ENCODE measurements at places on chromosomes 4 and X.

DNA sequence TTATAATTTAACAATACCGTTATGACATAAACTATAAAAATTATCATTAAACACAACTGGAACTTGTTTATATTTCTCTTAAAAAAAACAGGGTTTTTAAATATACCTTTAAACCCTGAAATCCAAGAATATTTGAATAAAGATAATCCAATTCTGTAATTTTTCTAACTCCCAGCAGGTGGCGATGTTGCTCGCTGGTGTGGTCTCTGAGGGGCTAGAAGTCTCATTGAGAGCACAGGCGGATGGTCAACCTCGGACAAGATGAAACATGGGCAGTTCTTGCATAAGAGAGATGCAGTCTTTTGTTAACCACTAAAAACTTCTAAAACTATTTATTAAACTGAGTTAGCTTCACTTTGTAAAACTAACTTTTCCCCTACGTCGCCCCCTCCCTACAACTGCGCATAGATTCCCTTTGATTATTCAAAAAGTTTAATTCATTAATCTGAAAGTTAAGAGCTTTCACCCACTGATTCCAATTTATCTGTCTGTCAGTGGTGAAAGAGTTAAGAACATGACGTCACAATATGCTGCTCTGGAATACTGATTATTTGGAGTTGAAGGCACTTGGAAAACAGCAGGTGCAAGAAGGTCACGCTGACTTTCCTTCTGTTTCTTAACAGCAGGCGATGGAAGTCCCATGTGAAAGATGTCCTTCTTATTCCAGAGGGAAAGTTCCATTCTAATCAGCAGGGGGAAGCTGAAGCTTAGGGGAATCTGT, 29.5 kb downstream of the DMP1 start:
- H3K27ac ChIP-seq = no peak overlapping the region
- H3K36me3 ChIP-seq = no peaks in the 10 kb centered on the region
- no peaks in the 10 kb centered on the region for H3K4me1 ChIP-seq
- DNase-seq = no peak
- H3K27me3 ChIP-seq = no peaks in the 10 kb centered on the region

DNA sequence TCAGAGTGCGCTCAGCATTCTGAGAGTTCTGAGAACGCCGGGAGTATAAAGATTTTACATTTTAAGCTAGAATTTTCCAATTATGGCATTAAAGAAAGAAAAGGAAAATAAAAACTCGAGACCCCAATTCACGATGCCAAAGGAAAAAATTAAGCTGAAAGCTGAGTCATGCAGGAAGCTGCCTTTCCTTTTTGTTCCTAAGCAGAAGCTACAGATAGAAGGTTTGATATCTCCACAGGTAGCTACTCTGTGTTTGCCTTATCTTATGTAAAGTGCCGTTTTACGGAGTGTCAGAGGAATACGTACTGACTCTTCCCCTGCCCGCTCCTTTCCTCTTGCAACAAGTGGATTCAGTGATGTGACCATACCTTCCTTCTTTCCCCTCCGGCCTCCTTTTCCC, 10.8 kb upstream of the SORBS2 start:
- H3K36me3 ChIP-seq = no peaks in the 10 kb centered on the region
- peaks cover 35% of the 10 kb centered on the region for H3K4me1 ChIP-seq
- no peak overlapping the region for H3K4me3 ChIP-seq
- H3K27me3 ChIP-seq = no peaks in the 10 kb centered on the region

- H3K36me3 ChIP-seq = no peaks in the 10 kb centered on the region
- no peaks in the 10 kb centered on the region for H3K4me1 ChIP-seq
- no peak overlapping the region for H3K4me3 ChIP-seq
- no peak overlapping the region for H3K27ac ChIP-seq
Measured at GRCh38 chrX:148161701-148162100, 180.6 kb downstream of the FMR1NB start.

- no peaks in the 10 kb centered on the region for H3K27me3 ChIP-seq
- H3K36me3 ChIP-seq = no peaks in the 10 kb centered on the region
- H3K4me1 ChIP-seq = no peaks in the 10 kb centered on the region
- DNase-seq = no peak
- H3K4me3 ChIP-seq = no peak overlapping the region
- H3K27ac ChIP-seq = no peak overlapping the region
Measured at GRCh38 chr4:16942491-16942890, 44.0 kb upstream of the LDB2 start.

DNA sequence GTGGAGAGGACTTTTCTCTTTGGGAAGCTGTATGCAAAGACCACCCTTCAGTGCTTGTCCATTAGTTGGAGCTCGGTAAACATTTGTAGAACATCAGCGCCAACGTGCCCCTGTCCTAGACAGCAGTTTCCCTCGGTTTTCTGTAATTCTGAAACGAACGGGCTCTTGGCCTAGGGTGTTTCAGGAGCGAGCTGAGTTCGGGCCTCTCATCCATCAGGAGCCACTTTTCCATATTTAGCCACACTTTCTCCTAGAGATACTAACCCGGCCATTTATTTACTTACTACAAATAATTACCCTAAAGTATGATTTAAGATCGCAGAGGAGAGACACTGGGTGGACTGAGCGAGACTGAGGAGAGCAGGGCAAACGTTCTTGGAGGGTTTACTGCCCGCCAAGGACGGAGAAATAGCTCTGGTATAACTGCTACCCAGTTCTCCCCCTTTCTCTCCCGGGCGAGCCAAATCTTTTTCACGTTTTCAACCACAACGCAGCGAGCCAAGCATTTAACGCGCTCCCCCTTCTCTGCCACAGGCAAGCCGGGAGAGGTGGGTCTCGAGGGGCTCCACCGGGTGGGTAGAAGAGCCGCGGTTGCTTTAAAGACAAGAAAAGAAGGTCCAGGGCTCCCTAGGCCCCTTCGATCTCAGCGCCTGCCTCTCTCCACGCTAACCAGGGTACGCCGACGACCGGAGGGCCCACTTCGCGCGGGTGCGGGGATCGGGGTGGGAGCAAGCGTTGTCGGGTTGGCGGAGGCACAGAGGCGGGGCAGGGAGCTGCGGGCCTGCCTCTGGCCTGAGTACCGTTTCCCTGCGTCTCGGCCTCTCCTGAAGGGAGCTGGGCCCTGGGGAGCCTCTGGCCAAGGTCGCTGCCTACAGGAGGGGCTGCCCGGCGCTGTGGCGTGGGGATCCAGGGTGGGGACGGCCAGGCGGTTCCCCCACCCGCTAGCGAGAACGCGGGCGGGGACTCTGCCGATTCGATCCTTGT, 10.8 kb upstream of the PITX2 start:
- no peak overlapping the region for H3K27ac ChIP-seq
- DNase-seq = peak; percentile 74
- peaks cover 6% of the 10 kb centered on the region for H3K4me1 ChIP-seq
- no peak overlapping the region for H3K4me3 ChIP-seq
- H3K27me3 ChIP-seq = peaks cover 22% of the 10 kb centered on the region

- H3K36me3 ChIP-seq = no peaks in the 10 kb centered on the region
- DNase-seq = no peak
- H3K27ac ChIP-seq = no peak overlapping the region
- H3K4me1 ChIP-seq = no peaks in the 10 kb centered on the region
Measured at GRCh38 chr4:115334736-115335411, 221.5 kb upstream of the NDST4 start.

DNA sequence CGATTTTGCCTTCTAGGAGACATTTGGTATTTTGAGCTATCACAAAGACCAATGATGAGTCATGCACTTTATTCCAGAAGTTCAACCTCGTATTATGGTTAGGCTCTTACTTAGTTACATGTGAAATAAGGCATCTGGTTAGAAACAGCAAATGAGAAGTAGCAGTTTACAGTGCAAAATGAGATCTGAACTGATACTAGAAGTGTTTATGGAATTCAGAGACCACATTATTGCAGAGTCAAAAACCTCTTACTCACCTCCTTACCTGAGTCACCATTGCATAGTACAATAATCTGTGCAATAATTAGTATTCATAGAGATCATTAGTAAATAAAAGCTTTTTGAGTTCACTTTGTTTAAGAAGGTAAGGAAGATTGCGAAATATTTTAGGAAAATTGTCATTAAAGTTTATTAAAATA, 38.7 kb downstream of the SEC24B start:
- H3K36me3 ChIP-seq = no peaks in the 10 kb centered on the region
- H3K27me3 ChIP-seq = no peaks in the 10 kb centered on the region
- H3K4me1 ChIP-seq = no peaks in the 10 kb centered on the region
- no peak overlapping the region for H3K4me3 ChIP-seq

DNA sequence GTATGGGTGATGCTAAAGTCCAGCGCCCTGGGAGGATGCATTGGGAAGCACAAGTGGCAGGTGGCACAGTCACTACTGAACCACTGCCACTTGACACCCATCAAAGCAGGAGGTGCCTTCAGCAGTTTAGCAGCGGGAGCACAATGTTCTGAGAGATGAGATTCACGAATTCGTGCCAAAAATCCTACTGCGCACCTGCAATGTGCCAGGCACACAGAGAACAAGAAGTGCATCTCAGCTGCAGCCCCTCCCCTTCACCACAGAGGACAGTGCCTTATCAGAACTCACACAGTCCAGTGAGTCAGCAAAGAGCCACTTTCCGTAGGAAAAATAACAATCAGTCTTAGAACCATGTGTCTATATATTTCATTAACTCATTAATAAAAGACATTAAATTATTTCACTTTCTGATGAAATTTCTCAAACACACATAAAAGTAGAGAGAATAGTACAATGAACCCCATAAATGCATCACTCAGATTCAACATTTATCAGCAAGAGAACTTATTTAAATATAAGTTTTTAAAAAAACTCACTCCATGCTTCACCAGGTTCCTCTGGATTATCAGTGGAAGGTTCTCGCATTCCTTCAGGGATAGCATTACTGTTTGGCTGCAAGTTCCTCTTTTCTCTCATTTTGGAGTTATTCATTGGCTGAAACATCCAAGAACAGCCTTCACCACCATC, 47.0 kb downstream of the BEND2 start:
- H3K36me3 ChIP-seq = no peaks in the 10 kb centered on the region
- no peak for DNase-seq
- H3K27ac ChIP-seq = no peak overlapping the region
- peaks cover 3% of the 10 kb centered on the region for H3K27me3 ChIP-seq

DNA sequence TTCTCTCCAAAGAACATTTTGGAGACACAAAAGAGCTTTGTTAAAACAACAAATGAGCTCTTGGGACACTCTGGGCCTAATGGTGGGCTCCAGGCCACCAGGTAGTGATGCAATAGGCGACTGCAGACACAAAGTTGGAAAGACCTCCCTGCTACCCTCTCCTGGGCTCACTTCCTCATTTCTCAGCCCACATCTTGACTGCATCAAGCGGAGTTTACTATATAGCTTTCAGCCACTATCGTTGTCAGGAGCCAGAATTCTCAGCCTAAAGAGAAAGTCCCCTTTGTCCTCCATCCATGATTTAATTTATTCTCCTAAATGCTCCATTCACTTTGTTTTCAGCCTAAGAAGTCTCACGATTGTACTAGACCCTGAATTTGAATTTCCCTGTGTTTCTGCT, 114.9 kb downstream of the EFHC2 start:
- H3K4me3 ChIP-seq = no peak overlapping the region
- H3K4me1 ChIP-seq = no peaks in the 10 kb centered on the region
- no peak for DNase-seq
- no peak overlapping the region for H3K27ac ChIP-seq
- no peaks in the 10 kb centered on the region for H3K27me3 ChIP-seq

DNA sequence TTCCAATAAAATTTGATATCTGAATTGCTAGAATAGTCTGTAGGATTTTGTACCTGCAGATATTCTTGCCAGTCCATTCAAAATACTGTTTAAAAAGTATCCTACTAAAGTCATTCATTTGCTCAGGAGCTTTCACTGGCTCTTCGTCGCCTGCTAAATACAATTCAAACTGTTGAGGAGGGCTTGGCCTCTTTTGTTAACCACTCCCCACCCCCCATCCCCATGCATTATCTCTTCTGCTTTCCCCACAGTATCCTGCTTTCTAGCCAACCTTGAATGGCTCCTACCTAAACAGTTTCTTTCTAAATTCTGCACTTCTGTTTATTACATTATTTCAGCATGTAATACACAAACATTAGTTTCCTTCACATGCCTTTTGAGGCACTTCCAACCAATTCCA, 230.8 kb downstream of the CPE start:
- H3K27ac ChIP-seq = no peak overlapping the region
- no peaks in the 10 kb centered on the region for H3K27me3 ChIP-seq
- no peaks in the 10 kb centered on the region for H3K4me1 ChIP-seq
- H3K4me3 ChIP-seq = no peak overlapping the region
- no peaks in the 10 kb centered on the region for H3K36me3 ChIP-seq
- DNase-seq = no peak

- no peak overlapping the region for H3K4me3 ChIP-seq
- DNase-seq = no peak
- no peaks in the 10 kb centered on the region for H3K36me3 ChIP-seq
- H3K4me1 ChIP-seq = no peaks in the 10 kb centered on the region
- no peak overlapping the region for H3K27ac ChIP-seq
Measured at GRCh38 chr4:3313139-3313538, 20.3 kb downstream of the RGS12 start.

- H3K4me1 ChIP-seq = no peaks in the 10 kb centered on the region
- H3K27me3 ChIP-seq = no peaks in the 10 kb centered on the region
- DNase-seq = no peak
- no peaks in the 10 kb centered on the region for H3K36me3 ChIP-seq
- no peak overlapping the region for H3K4me3 ChIP-seq
Measured at GRCh38 chrX:45445745-45446412, 245.2 kb upstream of the DIPK2B start.

GRCh38 chr4:88933414-88934160, 123.4 kb downstream of the FAM13A start:
- no peaks in the 10 kb centered on the region for H3K4me1 ChIP-seq
- no peaks in the 10 kb centered on the region for H3K36me3 ChIP-seq
- no peak for DNase-seq
- H3K4me3 ChIP-seq = no peak overlapping the region
- H3K27me3 ChIP-seq = no peaks in the 10 kb centered on the region

- no peak overlapping the region for H3K27ac ChIP-seq
- no peaks in the 10 kb centered on the region for H3K36me3 ChIP-seq
- no peak overlapping the region for H3K4me3 ChIP-seq
- no peak for DNase-seq
Measured at GRCh38 chrX:142616636-142617035, 409.1 kb upstream of the SPANXN4 start.

GRCh38 chr4:24404281-24404680, 180.1 kb downstream of the DHX15 start:
- H3K27me3 ChIP-seq = no peaks in the 10 kb centered on the region
- H3K27ac ChIP-seq = no peak overlapping the region
- no peak overlapping the region for H3K4me3 ChIP-seq
- no peaks in the 10 kb centered on the region for H3K4me1 ChIP-seq

DNA sequence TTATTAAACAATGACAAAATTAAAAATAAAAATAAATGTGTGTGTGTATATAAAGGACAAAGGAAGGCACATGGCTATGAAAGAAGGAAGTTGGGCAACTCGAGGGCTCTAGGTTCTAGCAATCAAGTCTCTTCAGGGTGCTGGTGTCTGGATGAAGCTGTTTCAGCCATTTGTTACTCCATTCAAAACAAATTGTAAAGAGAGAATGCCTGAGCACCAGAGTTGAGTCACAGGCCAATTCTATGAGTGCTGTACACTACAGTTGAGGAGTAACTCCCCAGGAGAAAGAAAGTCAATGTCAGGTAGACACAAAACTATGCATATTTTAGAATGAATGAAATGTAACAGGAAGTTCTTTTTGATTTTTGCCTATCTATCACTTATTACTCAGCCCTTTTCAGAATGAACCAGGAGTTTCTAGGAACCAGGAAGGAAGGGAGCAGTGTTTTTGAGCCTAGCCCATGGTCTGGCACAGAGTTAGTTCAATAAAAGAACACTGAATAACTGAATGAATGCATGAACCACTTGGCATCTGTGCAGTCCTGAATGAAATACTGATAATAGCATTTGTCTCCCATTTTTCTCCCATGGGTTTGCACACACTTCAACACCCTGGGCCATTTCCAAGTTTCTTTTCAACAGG, 151.7 kb upstream of the CPEB2 start:
- no peaks in the 10 kb centered on the region for H3K27me3 ChIP-seq
- H3K27ac ChIP-seq = no peak overlapping the region
- no peaks in the 10 kb centered on the region for H3K4me1 ChIP-seq
- no peak for DNase-seq
- no peaks in the 10 kb centered on the region for H3K36me3 ChIP-seq
